ENCODE measurements at places on chromosomes 16 and 17. TPM values are rescaled to one million over a fixed set of nuclear protein-coding genes. Genes with fewer than 3 reads are reported as not detected.

The TLCD3B gene
- 1.6 TPM for total RNA-seq

The PIRT gene
- not detected for total RNA-seq

The IRX6 gene
- not detected for total RNA-seq

The MAP3K3 gene
- total RNA-seq: 27.9 TPM

The QPRT gene
- total RNA-seq: 6.3 TPM

The DNAAF1 gene
- not detected for total RNA-seq

The HEATR9 gene
- not detected for total RNA-seq

The ST6GALNAC1 gene
- total RNA-seq: 0.78 TPM

The HSD3B7 gene
- 3.3 TPM for total RNA-seq

The PYDC1 gene
- total RNA-seq: not detected

The CEP295NL gene
- not detected for total RNA-seq

The TBX6 gene
- total RNA-seq: 1.6 TPM

The BICDL2 gene
- 0.20 TPM for total RNA-seq

The ZACN gene
- total RNA-seq: 2.7 TPM

The CCT6B gene
- total RNA-seq: 0.96 TPM

The TEKT1 gene
- not detected for total RNA-seq

The HS3ST4 gene
- not detected for total RNA-seq

The CLEC18A gene
- total RNA-seq: 0.39 TPM

The TOM1L1 gene
- total RNA-seq: 0.32 TPM

The TBX21 gene
- 89.8 TPM for total RNA-seq

The BMERB1 gene
- 16.0 TPM for total RNA-seq

The PLA2G10 gene
- not detected for total RNA-seq

The SLC12A3 gene
- not detected for total RNA-seq

The FAM171A2 gene
- 0.29 TPM for total RNA-seq

The KRTAP9-4 gene
- total RNA-seq: not detected

The DBNDD1 gene
- total RNA-seq: 0.18 TPM

The CHST4 gene
- not detected for total RNA-seq

The ATXN7L3 gene
- total RNA-seq: 125 TPM

The ACE gene
- total RNA-seq: 0.59 TPM

The HP gene
- total RNA-seq: not detected

The MT1G gene
- 28.5 TPM for total RNA-seq

The KRTAP4-6 gene
- not detected for total RNA-seq

The CTRB2 gene
- total RNA-seq: not detected

The ORAI3 gene
- 11.1 TPM for total RNA-seq

The MT4 gene
- not detected for total RNA-seq

The TMEM92 gene
- total RNA-seq: 0.21 TPM

The MAF gene
- 90.5 TPM for total RNA-seq

The FBXL19 gene
- 33.2 TPM for total RNA-seq

The ITGAD gene
- not detected for total RNA-seq

The HSBP1 gene
- 115 TPM for total RNA-seq

The APOH gene
- not detected for total RNA-seq

The SP2 gene
- total RNA-seq: 24.0 TPM

The HBA1 gene
- not detected for total RNA-seq

The SEZ6L2 gene
- total RNA-seq: 0.32 TPM

Data from activated T-helper 1 cell treated with anti-CD3 and anti-CD28 coated beads, Interleukin-12 subunit alpha, Interleukin-12 subunit beta, Interleukin-2, Interleukin-4 antibody, amounts not matched to agents 30 ng/mL and 10 ng/mL and 1 ng/mL, durations not matched to agents 14 hours and 24 hours and 36 hours (primary cell).